ENCODE measurements at places on chromosomes 6 and 20.

- peaks cover 2% of the 10 kb centered on the region for H3K4me1 ChIP-seq
- no peak overlapping the region for H3K27ac ChIP-seq
- no peaks in the 10 kb centered on the region for H3K36me3 ChIP-seq
These were observed 53.6 kb upstream of the TRERF1 start for GRCh38 chr6:42505385-42505718.

- no peaks in the 10 kb centered on the region for H3K36me3 ChIP-seq
- DNase-seq: no peak
- H3K4me1 ChIP-seq: no peaks in the 10 kb centered on the region
These were observed at the start of gene ADIG for GRCh38 chr20:38581013-38581412. Gene ADIG, plus strand, starts transcription at chr20:38581197. Its CDS starts 54 bp downstream, at chr20:38581251.

GRCh38 chr6:118705544-118706491 lies 54.4 kb upstream of the CEP85L start:
- H3K27ac ChIP-seq: peak overlapping the region; percentile 49
- peaks cover 9% of the 10 kb centered on the region for H3K4me1 ChIP-seq
- peak; percentile 25 for DNase-seq
- H3K4me3 ChIP-seq: peak overlapping the region; percentile 12
- no peaks in the 10 kb centered on the region for H3K27me3 ChIP-seq

DNA sequence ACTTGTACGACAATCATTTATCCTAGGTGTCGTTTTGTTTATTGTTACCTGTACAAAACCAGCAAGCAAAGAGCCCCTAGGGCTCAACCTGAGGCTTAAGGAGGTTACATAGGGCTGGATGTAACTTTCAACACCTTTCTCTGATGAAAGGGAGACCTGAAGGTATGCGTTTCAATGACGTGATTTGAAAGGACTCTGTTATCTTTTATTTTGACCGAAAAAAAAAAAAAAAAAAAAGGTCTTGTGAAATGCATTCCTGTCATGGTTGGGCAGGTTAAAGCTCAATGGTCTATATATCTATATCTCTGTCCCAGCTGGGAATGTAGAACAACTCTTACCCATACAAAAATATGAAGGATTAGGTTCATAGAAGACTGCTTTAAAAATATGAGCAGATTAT lies 78.7 kb upstream of the SASH1 start:
- H3K4me3 ChIP-seq: no peak overlapping the region
- no peaks in the 10 kb centered on the region for H3K27me3 ChIP-seq
- DNase-seq: no peak

- DNase-seq: no peak
- no peak overlapping the region for H3K27ac ChIP-seq
- no peaks in the 10 kb centered on the region for H3K4me1 ChIP-seq
- no peaks in the 10 kb centered on the region for H3K36me3 ChIP-seq
These were observed 91.3 kb downstream of the VEGFA start for GRCh38 chr6:43861212-43861894.

DNA sequence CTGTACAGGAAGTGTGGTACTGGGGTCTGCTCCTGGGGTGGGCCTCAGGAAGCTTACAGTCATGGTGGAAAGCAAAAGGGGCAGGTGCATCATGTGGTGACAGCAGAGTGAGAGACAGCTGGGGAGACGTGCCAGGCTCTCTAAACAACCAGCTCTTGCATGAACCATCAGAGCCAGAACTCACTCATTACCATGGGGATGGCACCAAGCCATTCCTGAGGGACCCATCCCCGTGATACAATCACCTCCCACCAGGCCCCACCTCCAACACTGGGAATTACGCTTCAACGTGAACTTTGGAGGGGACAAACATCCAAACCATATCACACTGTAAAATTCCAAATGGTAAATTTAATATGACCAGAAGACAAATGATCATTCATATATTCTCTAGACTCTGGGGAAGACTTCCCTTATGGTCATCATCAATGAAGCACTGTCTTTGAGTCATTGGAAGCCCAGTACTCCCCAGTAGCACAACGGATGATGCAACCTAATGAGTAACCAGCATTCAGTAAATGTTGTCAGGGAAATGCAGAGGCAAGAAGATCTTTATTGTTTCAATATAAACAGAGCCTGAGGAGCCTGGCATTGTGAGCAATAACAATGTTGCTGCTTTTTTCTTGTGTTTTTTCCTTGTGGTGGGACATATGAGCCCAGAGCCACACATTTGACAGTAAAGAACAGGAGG lies 48.2 kb upstream of the RALY start:
- no peaks in the 10 kb centered on the region for H3K36me3 ChIP-seq
- no peaks in the 10 kb centered on the region for H3K4me1 ChIP-seq
- H3K27ac ChIP-seq: no peak overlapping the region
- no peak overlapping the region for H3K4me3 ChIP-seq
- no peaks in the 10 kb centered on the region for H3K27me3 ChIP-seq

DNA sequence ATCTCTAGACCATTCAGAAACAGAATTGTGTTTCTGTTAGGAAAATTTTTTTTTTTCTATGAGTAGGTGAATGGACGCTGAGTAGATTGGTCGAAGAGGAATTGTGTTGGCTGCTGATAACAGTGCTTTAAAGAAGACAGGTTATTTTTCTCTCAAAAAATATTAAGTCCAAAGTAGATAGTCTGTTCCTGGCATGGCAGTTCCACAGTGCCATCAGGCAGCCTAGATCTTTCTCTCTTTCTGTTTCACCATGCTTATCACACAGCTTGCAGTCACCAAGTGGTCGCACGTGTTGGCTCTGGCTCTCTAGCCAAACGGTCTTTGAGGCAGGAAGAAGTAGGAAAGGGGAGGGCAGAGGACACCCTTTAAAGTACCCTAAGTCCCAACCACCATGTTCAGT lies 22.4 kb upstream of the SERINC3 start:
- H3K4me1 ChIP-seq: peaks cover 19% of the 10 kb centered on the region
- no peaks in the 10 kb centered on the region for H3K27me3 ChIP-seq
- H3K27ac ChIP-seq: peak overlapping the region; percentile 34
- no peak for DNase-seq

- DNase-seq: no peak
- no peaks in the 10 kb centered on the region for H3K4me1 ChIP-seq
- no peak overlapping the region for H3K27ac ChIP-seq
- no peaks in the 10 kb centered on the region for H3K36me3 ChIP-seq
These were observed 410.4 kb downstream of the LMBRD1 start for GRCh38 chr6:69386426-69386825.

GRCh38 chr6:44606504-44606903 lies 219.0 kb downstream of the CDC5L start:
- H3K27ac ChIP-seq: no peak overlapping the region
- no peaks in the 10 kb centered on the region for H3K4me1 ChIP-seq
- no peak for DNase-seq
- no peak overlapping the region for H3K4me3 ChIP-seq

- H3K27ac ChIP-seq: no peak overlapping the region
- no peaks in the 10 kb centered on the region for H3K27me3 ChIP-seq
- H3K36me3 ChIP-seq: no peaks in the 10 kb centered on the region
- DNase-seq: no peak
- H3K4me1 ChIP-seq: no peaks in the 10 kb centered on the region
These were observed 249.1 kb downstream of the OGFRL1 start for GRCh38 chr6:71537717-71538116.

DNA sequence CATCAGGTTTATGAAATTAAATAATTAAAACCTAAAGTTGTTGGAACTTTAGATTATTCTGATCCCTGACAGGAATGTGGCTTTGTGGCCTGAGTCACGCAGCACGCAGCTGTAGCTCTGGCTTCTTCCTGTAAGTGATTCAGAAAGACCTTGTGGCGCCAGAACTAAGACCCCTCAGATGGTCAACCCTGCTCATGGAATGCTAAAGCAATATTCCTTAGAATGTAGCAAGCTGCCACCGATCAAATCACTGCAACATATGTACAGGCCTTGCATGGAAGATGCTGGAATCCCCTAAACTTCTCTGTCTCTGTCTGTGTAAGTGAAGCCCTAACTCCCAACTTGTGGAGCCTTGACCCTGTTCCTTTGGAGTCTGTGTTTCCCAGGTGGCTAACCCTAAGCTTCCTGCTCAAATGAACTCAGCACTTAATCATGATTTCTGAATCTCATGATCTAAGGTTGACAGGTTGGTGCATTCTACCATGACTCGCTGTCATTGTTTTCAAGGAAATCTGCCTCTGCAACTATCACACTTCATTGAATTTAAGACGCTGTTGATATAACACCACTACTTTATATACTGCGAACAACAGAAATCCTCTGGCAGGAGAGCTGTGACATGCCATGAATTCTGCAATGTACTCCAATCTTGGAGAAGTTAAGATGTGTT lies 111.2 kb upstream of the CST7 start:
- no peaks in the 10 kb centered on the region for H3K36me3 ChIP-seq
- no peak overlapping the region for H3K27ac ChIP-seq
- H3K27me3 ChIP-seq: no peaks in the 10 kb centered on the region
- no peak for DNase-seq
- H3K4me3 ChIP-seq: no peak overlapping the region
- no peaks in the 10 kb centered on the region for H3K4me1 ChIP-seq

DNA sequence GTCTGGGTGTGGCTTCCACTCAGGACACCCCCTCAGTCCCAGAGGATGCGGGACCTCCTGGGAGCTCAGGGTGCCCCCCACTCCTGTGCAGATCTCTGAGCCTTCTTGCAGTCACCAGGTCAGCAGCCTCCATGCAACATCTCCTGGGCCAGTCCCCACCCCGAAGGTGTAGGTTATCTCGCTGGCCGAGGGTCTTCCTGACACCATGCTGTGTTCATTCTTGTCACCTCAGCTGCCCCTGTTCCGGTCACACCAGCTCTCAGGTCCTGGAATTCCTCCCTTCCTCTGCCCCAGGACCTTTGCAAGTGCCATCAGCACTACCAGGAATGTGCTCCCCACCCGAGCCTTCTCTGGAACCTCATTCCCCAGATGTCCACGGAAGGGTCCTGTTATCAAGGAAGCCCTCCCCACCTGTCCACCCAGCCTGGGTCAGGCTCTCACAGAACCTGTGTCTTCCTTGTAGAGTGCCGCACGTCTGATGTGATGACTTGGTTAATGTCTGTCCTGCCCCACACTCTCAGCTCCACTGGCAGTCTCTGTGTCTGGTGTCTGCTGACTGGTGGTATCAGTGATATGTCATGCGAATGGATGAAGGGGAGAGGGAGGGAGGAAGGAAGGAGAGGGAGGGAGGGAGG lies 329.6 kb downstream of the TAF4 start:
- no peaks in the 10 kb centered on the region for H3K36me3 ChIP-seq
- no peaks in the 10 kb centered on the region for H3K4me1 ChIP-seq
- no peak for DNase-seq
- H3K27me3 ChIP-seq: no peaks in the 10 kb centered on the region
- no peak overlapping the region for H3K27ac ChIP-seq

DNA sequence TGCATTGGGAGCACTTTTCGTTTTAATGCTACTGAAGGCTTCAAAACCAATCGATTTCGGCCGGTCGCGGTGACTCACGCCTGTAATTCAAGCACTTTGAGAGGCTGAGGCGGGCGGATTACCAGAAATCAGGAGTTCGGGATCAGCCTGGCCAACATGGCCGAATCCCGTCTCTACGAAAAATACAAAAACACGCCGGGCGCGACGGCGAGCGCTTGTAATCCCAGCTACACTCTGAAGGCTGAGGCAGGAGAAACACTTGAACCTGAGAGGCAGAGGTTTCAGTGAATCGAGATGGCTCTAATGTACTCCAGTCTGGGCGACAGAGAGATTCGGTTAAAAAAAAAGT lies 58.4 kb downstream of the TRIM38 start:
- H3K4me3 ChIP-seq: peak overlapping the region; percentile 70
- H3K36me3 ChIP-seq: no peaks in the 10 kb centered on the region
- H3K27me3 ChIP-seq: no peaks in the 10 kb centered on the region
- H3K27ac ChIP-seq: peak overlapping the region; percentile 98
- no peaks in the 10 kb centered on the region for H3K4me1 ChIP-seq

GRCh38 chr6:356828-357251 lies 34.7 kb upstream of the IRF4 start:
- DNase-seq: no peak
- no peak overlapping the region for H3K27ac ChIP-seq
- no peak overlapping the region for H3K4me3 ChIP-seq
- no peaks in the 10 kb centered on the region for H3K4me1 ChIP-seq
- H3K36me3 ChIP-seq: no peaks in the 10 kb centered on the region

DNA sequence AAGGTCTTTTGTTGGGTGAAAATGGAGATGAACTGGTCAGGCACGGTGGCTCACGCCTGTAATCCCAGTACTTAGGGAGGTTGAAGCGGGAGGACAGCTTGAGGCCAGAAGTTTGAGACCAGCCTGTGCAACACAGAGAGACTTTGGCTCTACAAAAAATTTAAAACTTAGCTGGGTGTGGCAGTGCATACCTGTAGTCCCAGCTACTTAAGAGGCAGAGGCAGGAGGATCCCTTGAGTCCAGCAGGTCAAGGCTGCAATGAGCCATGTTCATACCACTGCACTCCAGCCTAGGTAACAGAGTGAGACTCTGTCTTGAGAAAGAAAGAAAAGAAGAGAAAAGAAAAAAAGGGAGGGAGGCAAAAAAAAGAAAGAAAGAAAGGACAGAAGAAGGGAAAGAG lies 90.9 kb upstream of the NFATC2 start:
- peaks cover 7% of the 10 kb centered on the region for H3K4me1 ChIP-seq
- H3K4me3 ChIP-seq: no peak overlapping the region
- no peaks in the 10 kb centered on the region for H3K27me3 ChIP-seq
- H3K36me3 ChIP-seq: no peaks in the 10 kb centered on the region
- no peak for DNase-seq
- peak overlapping the region; percentile 99 for H3K27ac ChIP-seq

- H3K27ac ChIP-seq: no peak overlapping the region
- H3K27me3 ChIP-seq: no peaks in the 10 kb centered on the region
- no peak overlapping the region for H3K4me3 ChIP-seq
- no peaks in the 10 kb centered on the region for H3K36me3 ChIP-seq
- no peak for DNase-seq
These were observed 58.5 kb upstream of the HIVEP1 start for GRCh38 chr6:11953641-11954040.

DNA sequence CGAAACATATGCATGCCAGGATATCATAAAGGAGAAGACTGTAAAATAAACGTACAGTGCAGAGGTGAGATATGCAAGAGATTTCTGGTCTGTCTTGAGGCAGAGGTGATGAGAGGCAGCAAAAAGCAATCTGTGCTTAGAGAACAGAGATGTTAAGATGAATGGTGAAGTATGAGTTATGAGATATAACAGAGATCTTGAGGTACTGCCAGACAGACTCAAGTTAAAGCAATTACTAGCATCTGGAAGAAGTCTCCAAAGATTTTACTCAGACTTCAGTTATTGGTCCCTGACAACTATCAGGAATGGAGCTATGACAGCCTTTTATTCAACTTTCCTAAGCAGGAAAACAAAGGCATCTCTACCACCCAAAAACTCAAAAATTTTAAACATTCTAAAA lies 122.8 kb upstream of the DST start:
- H3K27ac ChIP-seq: no peak overlapping the region
- no peaks in the 10 kb centered on the region for H3K36me3 ChIP-seq
- no peaks in the 10 kb centered on the region for H3K27me3 ChIP-seq
- no peak for DNase-seq

DNA sequence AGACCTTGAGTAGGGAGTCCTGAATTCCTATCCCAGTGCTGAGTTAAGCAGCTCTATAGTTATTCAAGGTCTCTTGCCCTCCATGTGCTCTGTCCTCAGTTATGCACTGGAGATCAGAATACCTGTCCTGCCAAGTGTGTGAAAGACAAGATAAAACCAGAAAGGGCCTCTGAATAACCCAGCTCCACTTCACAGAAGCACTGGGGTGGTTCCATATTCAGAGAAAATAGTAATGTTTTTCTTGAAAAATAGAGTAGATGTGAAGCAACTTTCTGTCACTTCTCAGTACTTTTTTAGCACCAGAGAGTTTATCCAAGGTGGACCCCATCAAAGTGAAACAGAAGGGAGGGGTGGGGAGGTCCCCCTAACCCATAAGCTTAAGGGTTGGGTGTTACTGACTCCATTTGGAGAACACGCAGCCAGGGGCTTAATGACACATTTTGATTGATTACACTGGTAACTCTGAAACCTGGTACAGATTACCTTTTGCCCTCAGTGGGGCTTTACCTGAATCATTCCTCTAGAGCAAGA lies 509.8 kb upstream of the JARID2 start:
- H3K4me1 ChIP-seq: no peaks in the 10 kb centered on the region
- H3K27ac ChIP-seq: no peak overlapping the region
- no peaks in the 10 kb centered on the region for H3K27me3 ChIP-seq
- H3K4me3 ChIP-seq: no peak overlapping the region
- no peak for DNase-seq

Measured in uterus (tissue), 4 donors.